Activated CD4-positive, alpha-beta memory T cell treated with anti-CD3 and anti-CD28 coated beads, Interleukin-2, amount 10 ng/mL, durations not matched to agents 7 days and 5 days (primary cell): ENCODE measurements at places on chromosomes 16 and 17.

- no peak for DNase-seq
Observed at GRCh38 chr16:76882105-76882504, 308.9 kb upstream of the MON1B start.

DNA sequence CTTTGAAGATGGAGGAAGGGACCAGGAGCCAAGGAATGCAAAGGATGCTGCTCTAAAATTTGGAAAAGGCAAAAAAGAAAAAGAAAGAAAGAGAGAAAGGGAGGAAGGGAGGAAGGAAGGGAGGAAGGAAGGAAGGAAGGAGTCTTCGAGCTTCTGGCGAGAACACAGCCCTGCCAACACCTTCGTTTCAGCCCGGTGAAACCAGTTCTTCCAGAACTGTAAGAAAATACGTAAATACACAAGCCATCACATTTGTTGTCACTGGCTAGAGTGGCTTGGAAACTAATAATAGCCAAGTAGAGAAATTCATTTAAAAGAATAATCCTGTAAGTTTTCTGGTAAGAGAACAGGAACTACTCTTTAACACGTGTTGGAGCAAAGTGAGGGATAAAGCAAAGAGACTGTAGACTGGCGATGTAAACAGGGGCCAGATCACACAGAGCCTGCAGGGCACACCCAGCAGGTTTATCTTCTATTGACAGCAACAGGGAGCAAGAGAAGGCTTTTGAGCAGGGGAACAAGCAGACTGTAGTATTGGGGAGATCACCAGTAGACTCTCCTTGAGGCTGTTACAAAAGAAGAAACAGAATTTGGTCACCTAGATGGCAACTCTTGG is 188.7 kb upstream of the MPHOSPH6 start:
- DNase-seq = no peak

- DNase-seq = peak; percentile 22
Observed at GRCh38 chr16:68902003-68902968, 59.0 kb downstream of the TANGO6 start.

DNA sequence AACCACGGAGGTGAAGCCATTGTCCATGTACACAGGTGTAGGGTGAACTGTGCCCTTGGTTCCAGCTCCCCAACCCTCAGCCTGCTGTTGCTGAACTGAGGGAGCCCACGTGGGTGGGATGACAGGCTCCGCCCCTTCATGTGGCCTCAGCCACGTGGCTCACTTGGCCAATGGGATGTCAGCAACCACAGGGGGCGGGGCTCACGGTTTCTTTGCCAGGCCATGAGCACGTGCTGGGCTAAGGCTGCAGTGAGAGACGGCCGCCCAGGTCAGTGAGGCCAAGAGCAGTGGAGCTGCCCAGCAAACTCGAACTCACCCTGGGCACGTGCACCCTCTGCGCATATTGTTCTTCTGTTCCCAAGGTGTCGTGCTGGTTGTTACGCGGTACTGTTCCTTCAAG is 282.6 kb downstream of the IRF8 start:
- DNase-seq = no peak

DNA sequence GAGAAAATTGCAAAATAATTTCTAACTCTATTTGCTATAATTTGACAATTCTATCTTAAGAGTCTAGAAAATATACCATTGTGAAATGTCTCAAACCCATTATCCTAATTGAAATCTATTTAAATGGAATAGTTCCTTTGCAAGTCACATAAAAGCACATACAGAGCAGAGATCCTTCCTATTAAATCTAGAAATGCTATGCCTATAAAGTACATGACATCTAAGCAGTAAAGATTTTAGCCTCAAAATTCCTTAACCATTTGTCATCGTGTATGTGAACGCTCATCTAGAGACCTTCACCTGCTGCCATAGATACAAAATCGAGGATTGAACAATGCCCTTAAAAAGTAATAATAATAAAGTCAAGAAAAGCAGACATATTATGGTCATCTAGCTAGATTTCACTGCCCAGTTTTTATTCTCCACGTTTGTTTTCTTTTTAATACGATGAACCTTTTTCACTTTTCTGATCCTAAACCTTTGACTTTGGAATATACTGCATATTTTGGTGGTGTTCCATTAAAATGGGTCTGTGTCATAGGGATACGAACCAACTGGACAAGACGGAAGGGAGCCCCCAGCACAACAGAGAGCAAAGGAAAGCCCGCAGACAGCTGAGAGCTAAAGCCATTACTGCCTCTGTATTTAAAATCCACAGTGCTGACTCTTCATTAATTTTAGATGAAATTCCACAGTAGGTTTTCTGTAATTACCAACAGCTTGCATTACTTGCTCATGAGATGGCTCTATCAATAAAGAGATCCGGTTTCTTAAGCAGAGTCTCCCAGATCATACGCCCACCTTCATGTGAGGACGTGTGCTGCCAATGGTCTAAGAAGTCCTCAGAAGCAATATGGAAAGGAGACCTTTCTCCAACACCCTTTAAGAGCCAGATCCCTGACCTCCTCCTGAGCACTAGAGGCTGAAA is 17.6 kb downstream of the TEX2 start:
- no peak for DNase-seq

DNA sequence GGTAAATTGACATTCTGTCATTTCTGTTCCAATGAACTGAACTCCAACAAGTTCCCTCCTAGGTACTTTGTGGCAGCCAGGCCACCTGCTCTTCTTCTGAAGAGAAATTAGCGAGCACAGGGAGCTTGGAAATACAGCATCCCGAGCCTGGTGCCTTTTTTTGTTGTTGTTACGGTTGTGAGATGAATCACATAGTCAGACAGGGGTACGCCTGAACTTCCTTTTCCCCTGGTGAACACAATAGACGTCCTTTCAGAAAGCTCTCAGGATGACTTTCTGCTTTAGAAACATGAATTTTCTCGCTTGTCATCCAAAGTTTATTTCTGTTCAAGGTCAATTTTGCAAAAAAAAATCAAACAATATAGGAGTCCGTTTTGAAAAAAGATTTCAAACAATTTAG is 53.9 kb upstream of the XYLT1 start:
- no peak for DNase-seq

- no peak for DNase-seq
Observed at GRCh38 chr17:72514891-72515290, 394.1 kb downstream of the SOX9 start.

- DNase-seq = peak; percentile 23
Observed at GRCh38 chr17:36657763-36658490, 56.5 kb downstream of the MRM1 start.

GRCh38 chr17:49741009-49741691 is 22.8 kb downstream of the FAM117A start:
- DNase-seq = no peak

DNA sequence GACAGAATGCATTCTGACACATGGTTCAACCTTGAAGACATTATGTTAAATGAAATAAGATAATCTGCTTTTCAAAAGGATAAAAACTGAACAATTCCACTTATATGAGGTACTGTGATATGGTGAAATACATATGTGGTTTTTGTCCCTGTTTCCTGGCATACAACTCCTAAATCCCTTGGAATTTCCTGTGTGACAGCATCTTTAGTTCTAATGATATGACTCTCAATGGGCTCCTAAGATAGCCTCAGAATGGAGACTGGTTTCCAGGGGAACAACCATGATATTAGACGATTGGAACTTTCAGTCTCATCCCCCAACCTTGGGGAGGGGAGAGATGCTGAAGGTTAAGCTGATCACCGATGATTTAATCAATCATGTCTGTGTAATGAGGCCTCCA is 37.7 kb upstream of the PHLPP2 start:
- no peak for DNase-seq

- no peak for DNase-seq
Observed at GRCh38 chr16:88988980-88989811, 12.2 kb upstream of the CBFA2T3 start.

GRCh38 chr17:45277992-45278391 is 16.1 kb upstream of the SPATA32 start:
- DNase-seq = no peak

DNA sequence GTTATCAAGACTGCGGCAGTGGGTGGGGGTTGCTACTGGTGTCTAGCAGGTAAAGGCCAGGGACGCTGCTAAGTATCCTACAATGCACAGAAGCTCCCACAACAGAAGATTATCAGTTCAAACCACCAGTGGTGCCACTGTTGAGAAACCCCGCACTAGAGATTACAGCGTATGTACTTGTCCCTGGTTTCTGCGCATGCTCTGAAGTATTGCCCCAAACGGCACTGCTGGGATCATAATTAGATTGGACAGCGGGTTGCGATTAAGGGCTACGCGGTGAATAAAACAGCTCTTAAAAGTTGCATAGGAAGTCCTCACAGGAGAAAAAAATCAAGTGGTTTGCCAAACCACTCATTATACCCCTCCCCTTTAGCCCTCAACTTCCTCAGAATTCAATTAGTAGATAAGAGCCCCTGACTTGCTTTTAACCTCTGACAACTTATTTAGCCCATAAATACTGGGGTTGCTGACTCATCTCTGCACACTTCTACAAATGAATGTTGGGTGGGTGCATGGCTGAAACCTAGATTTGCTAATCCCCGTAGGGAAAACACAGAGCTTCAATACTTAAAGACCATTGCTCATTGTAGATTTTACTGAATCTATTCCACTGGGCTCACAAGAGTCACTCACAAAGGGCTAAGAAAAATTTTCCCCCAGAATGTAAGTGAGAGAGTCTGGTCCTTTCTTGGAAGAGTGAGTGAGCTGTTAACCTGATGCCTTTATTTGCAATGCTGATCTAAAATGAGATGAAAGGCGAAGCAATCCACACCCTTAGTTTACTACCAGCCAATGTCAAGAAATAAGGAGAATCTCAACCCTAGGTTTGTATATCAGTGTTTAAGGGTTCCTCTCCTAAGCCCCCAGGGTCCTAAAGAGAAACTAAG is 91.8 kb downstream of the RGS9 start:
- peak; percentile 66 for DNase-seq

DNA sequence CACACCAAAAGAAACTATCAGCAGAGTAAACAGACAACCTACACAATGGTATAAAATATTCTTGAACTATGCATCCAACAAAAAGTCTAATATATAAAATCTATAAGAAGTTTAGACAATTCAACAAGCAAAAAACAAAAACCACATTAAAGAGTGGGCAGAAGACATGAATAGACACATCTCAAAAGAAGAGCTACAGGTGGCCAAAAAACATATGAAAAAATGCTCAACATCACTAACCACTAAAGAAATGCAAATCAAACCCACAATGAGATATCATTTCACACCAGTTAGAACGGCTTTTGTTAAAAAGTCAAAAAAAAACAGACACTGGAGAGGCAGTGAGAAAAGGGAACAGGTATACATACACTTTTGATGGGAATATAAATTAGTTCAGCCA is 348.9 kb upstream of the MAF start:
- no peak for DNase-seq

DNA sequence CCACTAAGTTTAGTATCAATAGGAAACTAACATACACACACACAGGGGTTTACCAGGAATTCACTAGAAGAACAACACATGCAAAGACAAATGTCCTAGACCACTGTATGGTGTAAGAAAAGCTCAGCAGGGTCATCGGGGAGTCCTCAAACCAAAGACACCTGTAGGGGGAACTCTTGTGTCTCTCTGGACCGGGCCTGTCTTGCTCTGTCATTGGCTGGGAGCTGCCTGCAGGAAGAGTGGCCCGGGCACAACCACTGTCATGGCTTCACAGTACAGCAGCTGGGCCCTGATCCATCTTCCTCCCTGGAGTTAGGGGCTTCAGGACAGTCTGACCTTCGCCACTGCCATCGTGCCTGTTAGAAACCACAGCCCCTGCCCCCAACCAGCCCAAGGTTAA is 263.6 kb upstream of the DYNLRB2 start:
- DNase-seq = no peak

GRCh38 chr16:48330841-48331192 is 54.4 kb downstream of the SIAH1 start:
- no peak for DNase-seq

DNA sequence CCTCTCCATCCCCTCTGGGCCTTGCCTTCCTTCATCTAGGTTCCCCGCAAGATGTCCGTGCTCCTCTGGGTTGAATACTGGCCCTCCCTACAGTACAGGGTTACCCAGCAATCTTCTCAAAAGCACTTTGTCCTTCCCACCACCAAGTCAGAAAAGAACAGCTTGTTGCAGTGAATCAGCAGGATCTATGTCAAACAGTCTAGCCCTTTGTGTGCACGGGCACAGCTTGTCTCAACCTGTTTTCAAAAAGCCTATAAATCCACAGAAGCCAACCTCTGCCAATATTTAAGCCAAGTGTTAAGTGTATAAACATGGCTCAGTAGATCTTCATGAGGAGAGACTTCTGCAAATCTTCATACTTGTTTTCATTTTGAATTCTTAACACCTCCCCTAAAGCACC is 25.2 kb downstream of the C17orf67 start:
- DNase-seq = no peak
